ENCODE measurements at places on chromosomes 3 and 15.

DNA sequence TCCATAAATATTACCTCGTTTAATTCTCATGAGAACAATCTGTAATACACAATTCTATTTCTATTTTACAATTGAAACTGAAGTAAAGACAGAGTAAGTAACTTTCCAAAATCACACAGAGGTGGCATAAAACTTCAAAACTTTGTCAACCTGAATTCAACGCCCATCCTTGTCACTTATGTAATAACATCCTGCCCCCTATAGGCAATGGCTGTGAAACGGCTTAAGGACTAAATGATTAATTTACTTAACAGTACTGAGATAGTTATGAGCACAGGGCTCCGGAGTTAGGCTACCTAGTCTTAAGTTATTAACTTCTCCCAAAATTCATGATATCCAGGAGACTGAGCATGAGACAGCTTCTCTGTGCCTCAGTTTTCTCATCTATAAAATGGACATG, 293.1 kb upstream of the CHRM5 start:
- DNase-seq, result no peak

- DNase-seq, result no peak
These were observed 387.5 kb upstream of the ATP11B start for GRCh38 chr3:182405759-182406158.

GRCh38 chr3:35224565-35225295, 414.6 kb upstream of the ARPP21 start:
- no peak for DNase-seq

DNA sequence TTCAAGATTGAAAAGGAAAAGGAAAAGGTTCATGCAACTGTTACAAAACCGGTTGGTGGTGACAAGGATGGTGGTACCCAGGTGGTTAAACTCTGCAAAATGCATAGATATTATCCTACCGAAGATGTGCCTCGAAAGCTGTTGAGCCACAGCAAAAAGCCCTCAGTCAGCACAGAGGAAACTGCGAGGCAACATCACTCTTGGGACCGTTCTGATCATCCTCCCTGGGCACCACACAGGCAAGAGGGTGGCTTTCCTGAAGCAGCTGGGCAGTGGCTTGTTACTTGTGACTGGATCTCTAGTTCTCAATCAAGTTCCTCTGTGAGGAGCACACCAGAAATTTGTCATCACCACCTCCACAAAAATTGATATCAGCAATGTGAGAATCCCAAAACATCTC, 86.9 kb downstream of the PLCH1 start:
- DNase-seq, result no peak

DNA sequence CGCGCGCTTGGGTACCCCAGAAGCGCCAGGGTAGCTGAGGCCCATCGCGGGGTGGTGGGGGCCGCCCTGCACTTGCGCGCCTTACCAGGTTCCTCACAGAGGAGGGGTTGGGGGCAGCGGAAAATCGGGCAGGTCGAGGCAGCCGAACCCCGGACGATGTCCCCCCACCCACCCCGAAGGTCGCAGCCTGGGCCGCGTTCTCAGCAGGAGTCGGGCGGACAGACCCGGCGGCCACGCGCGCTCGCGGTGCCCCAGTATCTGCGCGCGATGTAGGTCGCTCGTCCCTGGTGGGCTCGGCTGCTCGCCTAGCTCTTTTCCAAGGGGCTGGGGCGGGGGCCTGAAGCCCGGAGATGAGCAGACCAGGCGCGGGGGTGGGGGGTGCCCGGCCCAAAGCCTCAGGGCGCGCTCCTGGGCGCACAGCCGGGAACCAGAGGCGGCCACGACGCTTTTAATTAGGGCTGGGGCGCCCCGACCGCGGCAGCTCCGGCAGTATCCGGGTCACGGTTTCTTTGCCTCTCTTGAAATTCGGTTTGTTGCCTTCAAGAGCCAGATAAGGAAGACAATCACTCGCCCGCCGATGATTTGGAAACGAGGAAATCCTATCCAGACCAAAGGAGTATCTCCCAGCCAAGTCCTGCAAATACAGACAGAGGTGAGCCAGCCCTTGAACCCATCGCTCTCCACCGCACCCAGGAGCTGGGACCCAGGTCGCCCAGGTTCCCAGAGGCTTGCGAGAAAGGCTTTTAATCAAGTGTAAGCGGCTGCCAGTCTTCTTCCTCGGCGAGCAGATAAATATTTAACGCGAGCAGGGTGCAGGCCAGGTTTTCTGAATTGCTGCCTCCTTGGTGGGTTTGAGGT, 4.6 kb downstream of the SKOR1 start:
- no peak for DNase-seq

DNA sequence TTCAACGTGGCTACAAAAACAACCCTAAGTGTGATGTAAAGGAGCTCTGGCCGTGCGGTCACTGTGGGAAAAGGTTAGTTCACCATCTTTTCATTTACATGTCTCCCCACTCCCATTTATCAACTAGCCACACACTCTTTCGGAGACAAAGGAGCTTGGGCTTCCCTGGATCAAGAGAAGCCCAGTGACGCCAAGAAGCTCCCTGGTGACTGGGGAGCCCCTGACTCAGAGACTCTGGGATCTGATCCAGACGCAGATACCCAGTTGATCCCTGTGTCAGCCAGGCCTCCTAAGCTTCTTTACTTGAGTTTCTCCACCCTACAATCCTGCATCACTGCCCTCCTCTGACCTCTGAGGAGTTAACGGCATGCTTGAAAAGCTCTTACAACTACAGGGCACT, 43.9 kb downstream of the HEG1 start:
- no peak for DNase-seq
